NCI-H2227 treated with DMSO at 0.1 percent for 48 hours (cell line): ENCODE measurements at places on chromosomes 12 and 14.
A peak's percentile ranks its signal among the peaks of the same experiment; 100 is the strongest.

- DNase-seq, result peak; percentile 71
Observed at GRCh38 chr14:36315159-36315853, 5.1 kb downstream of the MBIP start.

DNA sequence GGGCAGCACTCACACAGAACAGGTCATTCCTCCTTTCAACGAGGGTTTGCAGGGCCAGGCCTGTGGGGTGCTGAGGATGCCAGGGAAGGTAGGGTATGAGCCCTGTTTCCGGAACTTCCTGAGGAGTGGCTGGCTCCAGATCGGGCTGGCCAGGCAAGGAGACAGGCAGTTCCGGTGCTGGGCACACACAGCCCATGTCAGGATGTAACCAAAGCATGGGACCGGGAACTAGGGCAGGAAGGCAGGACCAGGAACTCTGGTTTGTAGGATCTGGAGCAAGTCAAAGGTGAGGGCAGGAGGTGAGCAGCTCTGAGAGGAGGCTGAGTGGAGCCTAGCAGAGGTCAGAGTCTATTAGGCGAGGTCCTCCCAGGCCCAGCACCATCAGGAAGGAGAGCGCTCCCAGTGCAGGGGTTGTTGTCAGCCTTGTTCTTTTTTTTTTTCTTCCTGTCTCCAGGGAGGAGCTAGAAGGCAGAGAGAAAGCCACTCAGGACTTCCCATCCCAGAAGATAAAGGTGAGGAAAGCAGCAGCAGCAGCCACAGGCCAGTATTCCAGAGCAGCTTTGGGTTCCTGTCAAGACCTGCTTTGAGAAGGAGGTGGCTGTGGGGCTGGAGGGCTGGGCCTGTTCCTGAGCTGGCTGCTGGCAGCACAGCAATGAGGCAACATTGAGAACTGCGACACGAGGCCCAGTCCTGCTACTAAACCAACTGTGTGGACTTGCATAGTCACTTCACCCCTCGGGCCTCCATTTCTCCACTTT is 49.0 kb upstream of the PTGR2 start:
- no peak for DNase-seq

- DNase-seq, result no peak
Observed at GRCh38 chr12:21607701-21608100, 3.1 kb upstream of the GYS2 start.

DNA sequence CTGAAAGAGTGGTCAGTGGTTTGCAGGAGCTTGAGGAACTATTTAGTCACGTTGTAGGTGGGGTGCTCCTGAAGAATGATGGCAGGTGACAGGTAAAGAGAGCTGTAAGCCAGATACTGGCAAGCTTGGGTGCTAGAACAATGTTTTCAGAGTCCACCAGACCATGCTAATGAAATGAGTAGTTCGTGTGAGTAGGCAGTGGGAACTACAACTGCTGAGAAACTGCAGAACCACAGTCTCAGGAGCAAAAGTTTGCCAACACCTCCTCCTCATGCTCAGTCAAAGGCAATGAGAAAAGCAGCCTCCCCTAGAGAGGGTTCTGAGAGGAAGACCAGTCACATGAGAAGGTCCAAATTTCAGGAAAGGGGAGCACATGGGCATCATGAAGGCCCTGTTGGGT is 91.3 kb downstream of the PRKD1 start:
- DNase-seq, result no peak

GRCh38 chr12:24901576-24902461 is 47.1 kb downstream of the BCAT1 start:
- DNase-seq, result no peak

- DNase-seq, result no peak
Observed at GRCh38 chr12:42936260-42936659, 346.7 kb upstream of the PRICKLE1 start.

DNA sequence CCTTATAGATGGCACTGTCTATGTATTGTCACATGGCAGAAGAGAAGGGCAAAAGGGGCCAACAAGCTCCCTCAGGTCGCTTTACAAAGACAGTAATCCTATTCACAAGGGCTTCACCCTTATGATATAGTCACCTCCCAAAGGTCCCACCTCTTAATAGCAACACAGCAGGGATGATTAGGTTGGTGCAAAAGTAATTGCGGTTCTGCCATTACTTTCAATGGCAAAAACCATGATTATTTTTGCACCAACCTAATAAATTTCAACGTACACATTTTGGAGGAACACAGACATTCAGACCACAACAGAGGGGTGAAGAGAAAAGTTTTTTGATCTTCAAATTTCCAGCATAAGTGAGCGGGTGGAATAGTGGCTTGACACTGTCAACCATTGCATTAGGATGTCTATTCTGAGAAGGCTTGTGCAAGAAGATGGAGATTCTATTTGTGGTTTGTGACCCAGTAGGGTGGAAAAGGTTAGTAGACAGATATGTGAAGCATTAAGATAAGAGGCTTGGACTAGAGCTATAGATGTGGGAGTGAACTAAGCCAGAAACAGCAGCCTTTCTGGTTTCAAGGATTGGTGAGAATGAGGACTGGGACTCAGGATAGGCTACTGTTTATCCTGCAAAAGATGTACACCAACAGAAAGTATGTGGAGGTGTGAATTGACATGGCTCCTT is 75.5 kb upstream of the CPSF6 start:
- DNase-seq, result no peak

- no peak for DNase-seq
Observed at GRCh38 chr14:82879949-82880535, 1346.4 kb upstream of the SEL1L start.

GRCh38 chr12:58819985-58820384 is 100.3 kb downstream of the LRIG3 start:
- no peak for DNase-seq

DNA sequence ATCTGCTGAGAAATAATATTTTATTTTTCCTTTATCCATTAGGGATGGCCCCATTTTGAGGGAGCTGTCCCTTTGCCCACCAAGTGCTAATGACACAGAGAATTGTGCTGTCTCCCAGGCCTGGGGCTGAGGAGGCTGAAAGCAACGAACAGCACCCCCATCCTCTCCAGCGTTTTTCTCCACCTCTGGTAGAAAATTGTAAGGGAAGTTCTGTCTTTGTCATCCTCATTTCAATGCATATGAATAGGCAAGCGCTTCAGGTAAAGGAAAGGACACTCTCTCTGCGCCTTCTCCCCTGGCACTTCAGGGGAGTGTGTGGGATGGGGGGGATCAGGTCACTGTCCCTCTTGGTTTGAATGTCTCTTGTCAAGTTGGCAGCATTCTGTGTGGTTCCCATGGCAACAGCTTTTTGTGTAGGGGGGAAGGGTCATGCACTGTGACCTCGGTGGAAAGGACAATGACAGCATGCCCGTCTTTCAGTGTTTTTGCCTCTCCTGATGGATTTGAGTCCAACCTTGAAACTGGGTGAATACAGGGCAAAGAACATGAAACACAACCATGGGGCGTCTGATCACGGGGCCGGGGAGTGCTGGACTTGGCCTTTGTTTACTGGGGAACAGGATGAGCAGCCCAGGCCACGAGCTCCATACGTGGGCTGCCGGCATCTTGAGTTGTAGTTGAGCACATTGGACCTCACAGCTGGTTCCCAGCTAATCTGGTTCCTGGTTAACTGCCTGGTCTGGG is 230.2 kb downstream of the VRK1 start:
- DNase-seq, result no peak

GRCh38 chr12:57158665-57159064 is 11.2 kb upstream of the LRP1-AS start:
- DNase-seq, result no peak

DNA sequence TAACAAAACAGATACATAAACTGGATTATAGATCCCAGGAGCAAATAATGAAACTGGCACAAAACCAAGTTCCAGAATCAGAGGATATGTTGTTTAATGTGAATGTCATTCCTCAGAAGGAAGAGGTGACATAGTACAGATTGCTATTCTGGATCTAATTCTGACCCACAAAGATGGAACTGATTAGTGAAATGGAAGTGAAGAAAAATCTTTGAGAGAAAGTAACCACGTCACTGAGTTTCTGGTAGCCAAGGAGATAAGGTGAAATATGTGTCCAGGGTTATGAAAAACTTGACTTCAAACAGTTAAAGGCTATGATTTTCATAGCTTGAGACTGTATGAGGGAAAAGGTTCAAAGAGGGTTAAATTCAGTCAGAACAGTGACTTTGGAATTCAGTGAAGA is 8.3 kb downstream of the OR10AD1 start:
- no peak for DNase-seq

- no peak for DNase-seq
Observed at GRCh38 chr12:119082016-119082415, 96.7 kb upstream of the HSPB8 start.

DNA sequence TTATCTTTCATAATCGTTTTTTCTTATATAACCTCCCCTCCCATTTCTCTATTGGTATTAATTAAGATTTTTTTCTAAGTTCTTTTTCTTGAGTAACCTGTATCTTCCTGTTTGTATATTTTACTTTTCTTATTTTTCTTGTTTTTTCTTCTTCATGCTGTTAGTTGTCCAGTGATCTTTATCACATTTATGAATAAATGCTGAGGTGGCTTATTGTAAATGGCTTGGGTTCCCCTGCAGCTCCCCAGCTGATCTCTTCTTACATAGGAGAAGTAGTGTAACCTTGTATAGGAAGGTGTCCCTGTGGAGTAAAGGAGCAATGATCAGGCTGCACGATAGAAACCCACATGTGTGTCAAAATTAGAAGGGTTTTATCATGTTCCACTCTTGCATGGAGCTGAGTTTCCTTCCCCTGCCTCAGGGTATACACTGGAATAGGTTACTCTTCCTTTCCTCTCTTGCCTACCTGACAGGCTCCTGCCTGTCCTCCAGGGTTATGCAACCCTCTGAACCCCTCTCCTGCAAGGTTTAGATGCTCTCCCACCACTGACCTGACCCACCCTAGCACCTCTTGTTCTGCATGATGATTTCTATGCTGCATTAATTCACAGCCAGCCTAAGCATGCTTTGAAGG is 334.8 kb upstream of the RGS6 start:
- DNase-seq, result no peak

DNA sequence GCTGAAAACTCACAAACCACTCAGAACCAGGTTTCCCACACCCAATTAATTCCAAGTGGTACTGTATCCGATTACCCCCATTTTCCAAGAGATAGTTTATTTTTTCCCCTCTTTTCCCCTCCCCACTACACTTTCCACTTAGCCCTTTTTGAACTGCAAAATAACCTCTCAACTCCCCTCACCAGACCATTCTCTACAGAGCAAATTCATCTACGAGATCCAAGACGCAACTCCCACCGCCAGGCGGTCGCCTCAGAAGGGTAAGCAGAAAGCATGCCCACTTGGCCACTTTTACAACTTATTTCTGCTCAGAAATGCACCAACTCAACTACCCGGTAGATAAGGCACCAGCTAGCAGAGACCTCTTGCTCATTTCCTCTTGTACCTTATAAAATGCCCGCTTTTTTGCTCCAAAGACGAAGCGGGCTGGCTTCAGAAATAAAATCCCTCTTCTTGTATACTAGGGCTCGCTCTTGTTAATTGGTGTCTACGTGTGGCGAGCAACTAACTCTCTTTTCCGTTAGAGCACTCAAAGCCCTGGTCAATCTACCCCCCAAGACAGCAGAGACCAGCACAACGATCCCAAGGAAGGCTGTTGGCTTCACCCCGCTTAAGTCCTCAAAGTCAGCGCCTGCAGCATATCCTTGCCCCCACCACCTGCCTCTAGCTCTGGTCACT is 910 bp upstream of the SRP54 start:
- DNase-seq, result peak; percentile 53
